ENCODE measurements at places on chromosomes 1 and 21.

DNA sequence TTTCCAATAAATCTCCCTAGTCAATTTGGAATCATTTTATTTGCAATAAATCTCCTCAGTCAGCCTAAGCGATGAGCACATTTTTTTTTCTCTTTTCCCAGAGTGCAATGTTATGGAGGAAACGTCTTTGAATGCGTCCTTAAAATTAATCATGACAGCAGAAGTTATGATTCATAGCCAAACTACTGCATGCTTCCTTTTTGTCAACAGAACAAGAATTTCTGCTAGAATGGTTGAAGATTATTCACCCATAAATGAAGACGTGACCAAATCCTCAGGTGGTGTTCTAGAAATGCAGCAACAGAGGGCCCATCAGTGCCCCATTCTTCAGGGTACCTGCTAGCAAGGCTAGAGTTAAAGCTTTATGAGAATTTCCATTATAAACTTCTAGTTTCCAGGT, 407.9 kb upstream of the PKN2 start:
- DNase-seq, result peak; percentile 78

DNA sequence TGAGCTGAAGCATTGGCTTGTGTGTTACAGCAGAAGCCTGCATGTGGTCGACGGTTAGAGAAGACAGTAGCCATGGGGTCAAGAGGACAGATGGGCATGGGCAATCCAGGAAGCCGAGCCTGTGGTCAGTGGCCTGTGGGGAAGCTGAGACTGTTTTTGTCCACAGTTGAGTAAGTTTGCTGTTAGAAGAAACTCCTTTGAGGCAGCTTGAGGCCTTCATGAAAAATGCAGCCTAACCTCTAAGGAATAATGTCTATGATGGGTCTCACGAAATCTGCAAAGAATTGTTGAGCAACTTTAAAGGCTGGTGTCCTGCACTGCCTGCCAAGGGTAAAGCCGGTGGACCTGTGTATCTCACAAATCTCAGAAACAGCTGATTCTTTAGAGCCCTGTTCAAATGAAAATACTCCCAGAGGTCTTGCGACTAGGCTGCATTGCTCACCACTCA, 322.4 kb downstream of the SETD4 start:
- DNase-seq, result peak; percentile 69

GRCh38 chr1:160711602-160712311, at the start of gene CD48:
TSS of gene CD48 (minus strand) at chr1:160711822. CDS start at chr1:160711763, 59 bp downstream.
- no peak for DNase-seq

DNA sequence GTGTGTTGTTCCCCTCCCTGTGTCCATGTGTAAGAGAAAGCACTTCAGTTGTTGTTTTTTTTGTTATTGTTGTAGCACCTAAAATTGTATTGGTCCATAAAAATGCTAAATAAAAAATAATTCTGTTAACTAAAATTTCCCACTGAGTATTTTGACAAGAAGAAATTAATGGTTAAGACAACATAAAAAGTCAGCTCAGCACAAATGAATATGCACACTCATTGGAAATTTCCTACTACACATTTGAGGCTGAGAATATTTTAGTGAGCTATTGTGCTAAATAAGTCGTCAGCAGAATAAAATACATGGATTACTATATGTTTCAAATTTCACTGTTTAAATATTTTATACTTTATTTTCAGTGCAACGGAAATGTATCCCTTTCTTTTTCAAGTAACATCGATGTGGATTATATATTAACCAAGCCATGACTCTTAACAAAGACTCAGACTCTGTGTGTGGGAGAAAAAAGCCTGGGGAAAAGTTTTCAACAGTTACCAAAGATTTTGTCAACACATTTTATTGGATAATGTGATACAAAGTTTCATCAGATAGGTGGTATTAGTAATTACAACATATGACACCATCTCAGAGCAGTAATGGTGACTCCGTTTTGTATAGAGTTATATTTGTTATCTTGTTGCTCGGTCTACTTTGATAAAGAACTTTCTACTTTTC, 63.4 kb downstream of the LYPLAL1 start:
- DNase-seq, result no peak

- DNase-seq, result no peak
These were observed 606.3 kb upstream of the PLXNA2 start for GRCh38 chr1:208850442-208850841.

DNA sequence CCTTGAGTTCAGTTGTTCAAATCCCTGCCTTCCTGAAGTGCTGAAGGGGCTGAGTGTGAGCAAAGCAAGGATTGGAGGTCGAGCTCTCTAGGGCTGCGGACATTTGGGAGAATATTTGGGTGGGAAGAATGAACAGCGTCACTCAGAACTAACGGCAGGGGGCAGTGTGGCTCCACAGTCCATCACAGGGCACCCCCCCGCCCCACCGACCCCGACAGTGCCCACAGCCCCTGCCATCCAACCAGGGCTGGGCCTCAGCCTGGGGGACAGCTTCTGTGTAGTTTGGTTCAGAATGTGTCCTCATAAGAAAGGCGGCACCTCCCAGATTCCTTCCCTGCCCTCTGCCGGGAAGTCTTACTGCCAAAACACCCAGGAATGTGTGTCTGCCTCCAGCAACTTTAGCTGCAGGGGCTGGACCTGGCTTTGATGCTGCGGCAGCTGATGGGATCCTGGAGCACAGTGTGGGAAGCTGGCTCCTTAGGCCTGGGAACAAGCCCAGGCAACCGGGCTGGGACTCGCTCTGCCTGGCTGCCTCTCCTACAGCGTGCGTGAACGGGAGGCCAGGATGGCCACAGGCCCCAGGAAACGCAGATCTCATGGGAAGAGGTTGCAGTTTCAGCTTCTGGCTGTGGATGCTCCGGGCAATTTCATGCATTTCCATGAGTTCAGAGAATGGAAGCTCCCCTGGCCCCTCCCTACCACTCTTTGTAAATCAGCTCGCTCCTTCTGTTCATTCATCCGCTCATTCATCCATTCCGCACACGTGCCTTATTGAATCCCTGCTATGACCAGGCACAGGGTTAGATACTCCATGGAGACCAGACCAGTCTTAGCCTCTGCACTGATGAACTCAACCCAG, 104.9 kb upstream of the TMPRSS2 start:
- DNase-seq, result peak; percentile 97

GRCh38 chr21:14989359-14989758, 75.4 kb downstream of the NRIP1 start:
- peak; percentile 57 for DNase-seq

DNA sequence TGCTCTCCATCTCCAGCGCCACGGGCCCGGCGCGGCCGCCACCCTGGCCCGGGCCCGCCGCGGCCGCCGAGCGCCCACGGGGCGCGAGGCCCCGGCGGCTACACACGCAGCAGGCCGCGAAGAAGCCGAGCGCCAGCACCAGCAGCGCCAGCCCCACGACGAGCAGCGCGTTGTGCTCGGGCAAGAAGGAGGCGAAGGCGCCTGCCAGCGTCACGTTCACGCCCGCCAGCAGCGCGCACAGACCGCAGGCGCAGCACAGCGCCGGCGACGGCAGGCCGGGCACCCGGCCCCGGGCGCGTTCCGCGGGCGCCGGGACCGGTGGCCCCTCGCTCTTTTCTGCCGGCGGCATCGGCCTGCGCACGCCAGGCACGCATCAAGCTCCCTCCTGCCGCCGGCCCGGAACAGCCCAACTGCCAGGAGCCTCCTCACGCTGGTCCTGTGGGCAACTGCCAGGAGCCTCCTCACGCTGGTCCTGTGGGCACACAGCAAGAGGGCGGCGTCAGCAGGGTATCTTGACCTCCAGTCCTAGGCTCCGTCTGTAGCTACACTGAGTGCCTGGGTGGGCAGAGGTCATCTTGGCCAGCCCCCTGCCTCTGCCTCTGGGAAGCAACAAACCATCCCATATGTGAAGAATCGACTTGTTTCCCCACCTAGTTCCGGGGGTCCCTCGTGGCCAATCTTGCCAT, 18.1 kb downstream of the KNCN start:
- peak; percentile 68 for DNase-seq

- no peak for DNase-seq
These were observed 608.3 kb upstream of the ZP4 start for GRCh38 chr1:238499021-238499420.

DNA sequence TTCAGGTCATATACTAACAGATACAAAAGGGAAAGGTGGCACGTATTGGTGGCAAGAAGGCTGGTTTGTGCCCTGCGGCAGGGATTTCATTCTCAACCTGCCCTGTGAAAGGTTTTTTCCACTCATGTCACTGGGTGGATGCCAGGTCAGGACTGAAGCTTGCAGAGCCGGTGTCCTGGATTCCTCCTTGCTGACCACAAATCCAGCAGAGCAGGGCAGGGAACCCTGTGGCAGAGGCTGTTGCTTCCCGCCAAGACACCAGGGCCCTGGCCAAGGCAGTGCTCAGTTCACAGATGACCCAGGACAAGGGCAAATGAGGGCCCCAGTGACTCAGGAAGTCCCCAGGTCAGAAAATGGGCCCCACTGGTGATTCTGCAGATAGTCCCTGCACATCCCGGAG, 16.4 kb downstream of the BSND start:
- peak; percentile 23 for DNase-seq

DNA sequence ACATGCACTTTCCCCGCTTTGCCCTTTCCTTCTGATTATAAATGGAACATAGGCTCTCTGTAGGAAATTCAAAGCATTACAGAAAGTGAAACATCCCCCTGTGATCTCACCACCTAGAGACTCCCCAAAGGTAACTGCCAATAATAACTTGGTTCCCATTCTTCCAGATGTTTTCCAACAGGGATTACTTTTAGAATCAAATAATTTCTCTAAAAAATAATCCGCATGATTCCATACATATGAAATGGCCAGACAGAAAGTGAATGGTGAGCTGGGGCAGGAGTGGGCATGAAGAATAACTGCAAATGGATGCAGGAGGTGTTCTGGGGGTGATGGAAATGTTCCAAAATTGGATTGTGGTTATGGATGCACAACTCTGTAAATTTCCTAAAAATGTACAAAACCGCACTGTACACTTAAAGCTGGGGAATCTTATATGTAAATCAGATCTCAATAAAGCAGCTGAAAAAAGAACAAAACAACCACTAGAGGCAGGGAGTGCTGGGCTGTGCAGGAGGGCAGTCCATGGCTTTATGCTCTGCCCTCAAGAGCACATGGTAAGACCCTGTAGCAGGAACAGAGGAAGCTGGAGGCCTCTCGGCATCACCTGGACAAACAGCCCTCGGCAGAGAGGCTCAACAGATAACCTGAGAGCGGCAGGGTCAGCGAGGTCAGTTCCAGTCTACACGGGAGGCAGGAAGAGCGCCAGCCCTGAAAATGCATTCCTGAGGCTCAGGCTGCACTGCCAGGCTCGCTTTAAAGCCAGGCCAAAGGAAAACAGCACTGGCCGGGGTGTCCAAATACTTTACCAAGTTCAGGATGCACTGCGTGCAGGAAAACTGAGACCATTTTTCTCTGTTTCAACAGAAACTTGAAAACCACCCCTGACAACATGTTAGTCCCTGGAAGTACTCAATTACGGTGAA, 39.7 kb downstream of the CAPZB start:
- DNase-seq, result peak; percentile 55

- DNase-seq, result peak; percentile 72
These were observed 164.2 kb upstream of the C1orf21 start for GRCh38 chr1:184222652-184223052.

DNA sequence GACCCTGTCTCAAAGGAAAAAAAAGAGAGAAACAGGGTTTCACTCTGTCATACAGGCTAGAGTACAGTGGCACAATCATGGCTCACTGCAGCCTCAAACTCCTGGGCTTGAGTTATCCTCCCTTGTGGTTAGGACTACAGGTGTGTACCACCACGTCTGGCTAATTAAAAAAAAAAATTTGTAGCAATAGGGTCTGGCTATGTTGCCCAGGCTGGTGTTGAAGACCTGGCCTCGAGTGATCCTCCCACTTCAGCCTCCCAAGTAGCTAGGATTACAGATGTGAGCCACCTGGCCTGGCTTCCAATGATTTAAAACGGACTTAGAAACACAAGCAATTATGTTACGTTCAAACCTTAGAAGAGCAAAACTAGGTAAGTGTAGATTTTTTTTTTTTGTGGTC, 22.1 kb downstream of the GOLPH3L start:
- DNase-seq, result no peak

DNA sequence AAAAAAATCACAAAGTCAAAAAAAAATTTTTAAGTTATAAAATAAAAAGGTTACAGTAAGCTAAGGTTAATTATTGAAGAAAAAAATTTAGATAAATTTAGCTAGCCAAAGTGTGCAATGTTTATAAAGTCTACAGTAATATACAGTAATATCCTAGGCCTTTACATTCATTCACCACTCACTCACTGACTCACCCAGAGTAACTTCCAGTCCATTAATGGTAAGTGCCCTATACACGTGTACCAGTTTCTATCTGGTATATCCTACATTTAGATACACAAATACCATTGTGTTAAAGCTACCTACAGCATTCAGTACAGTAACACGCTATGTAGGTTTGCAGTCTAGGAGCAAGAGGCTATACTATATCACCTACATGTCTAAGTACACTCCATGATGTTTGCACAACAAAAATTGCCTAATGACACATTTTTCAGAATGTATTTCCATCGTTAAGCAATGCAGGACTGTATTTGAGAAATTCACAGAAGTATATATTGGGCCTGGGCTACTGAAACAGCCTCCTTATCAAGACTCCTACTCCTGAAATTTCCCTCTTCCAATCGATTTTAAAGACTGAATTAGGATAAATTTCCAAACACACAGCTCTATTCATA, 155.1 kb downstream of the COP1 start:
- DNase-seq, result peak; percentile 17

GRCh38 chr1:235937123-235937522, 70.4 kb upstream of the LYST start:
- DNase-seq, result no peak

GRCh38 chr1:41689558-41689981, 205.1 kb upstream of the EDN2 start:
- no peak for DNase-seq

DNA sequence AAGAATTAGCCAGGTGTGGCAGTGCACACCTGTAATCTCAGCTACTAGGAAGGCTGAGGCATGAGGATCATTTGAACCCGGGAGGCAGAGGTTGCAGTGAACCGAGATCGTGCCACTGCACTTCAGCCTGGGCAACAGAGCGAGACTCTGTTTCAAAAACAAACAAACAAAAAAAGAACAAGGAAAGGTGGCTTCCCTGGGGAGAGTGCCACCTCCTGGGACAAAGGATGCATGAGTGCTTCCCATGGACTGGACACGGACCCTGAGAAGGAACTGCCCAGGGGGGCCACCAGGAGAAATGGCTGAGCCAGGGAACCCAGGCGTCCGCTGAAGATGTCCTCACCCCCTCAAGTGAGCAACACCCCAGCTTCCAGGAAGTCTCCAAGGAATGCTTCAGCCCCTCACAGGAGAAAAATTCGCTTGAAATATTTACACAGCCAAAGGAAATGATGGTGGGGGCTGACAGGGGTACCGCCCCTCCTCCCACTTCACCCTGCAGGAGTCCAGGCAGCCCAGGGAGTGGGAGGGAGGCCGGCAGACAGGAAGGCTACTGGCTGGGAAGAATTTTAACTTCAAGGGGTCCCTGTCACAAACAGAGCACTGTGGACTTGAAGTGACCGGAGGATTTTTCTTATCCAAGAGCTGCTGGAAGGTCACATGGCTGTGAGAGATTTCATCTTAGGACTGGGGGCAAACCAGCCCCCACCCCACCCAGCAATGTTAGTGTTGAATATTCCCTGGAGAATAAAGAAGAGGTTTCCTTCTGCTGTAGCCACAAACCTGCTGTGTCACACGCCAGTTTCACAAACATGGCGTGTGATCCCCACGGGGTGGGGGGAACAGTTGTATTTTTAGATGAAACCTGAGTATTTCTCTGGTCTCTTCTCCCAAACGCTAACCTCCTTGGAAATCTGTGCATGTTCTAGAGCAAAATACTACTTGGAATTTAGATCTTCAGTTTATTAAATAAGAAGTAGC, 90.8 kb upstream of the SLC25A33 start:
- peak; percentile 50 for DNase-seq
